ENCODE measurements at places on chromosomes 6 and 20.

- no peak for DNase-seq
Observed at GRCh38 chr6:138971601-138972000, 16.5 kb downstream of the REPS1 start.

DNA sequence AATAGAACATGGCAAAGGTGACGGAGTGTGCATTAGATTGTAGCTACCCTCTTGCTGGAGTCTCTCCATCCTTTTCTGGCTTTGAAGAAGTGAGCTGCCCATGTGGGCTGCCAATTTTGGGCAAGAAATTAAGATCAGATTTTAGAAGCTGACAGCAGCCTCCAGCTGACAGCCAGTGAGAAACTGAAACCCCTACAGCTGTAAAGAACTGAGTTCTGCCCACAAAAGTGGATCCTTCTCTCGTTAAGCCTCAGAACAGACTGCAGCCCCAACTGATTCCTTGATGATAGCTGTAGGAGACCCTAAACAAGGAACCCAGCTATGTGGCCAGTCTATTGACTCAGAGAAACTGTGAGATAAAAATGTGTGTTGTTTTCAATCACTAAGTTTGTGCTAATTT lies 134.1 kb downstream of the CD109 start:
- DNase-seq, result no peak

DNA sequence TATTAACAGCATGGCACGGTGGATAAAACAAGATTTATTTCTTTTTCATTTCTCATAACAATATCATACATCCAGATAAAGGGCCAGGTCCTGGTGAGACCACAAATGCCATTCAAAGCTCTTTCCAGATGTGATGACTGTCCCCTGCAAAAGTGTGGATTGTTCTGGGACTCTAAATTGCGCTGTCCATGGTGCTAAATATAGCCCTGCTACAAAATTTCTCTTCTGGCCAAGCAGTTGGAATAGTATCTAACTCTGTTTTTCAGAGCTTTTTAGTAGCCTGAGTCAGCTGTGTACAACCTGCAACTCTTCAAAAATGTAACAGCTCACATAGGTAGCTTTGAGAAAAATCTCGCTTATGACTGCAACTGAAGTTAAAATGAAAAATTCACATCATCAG lies 115.8 kb downstream of the MANEA start:
- no peak for DNase-seq

GRCh38 chr6:103799971-103800670 lies 1059.6 kb downstream of the HACE1 start:
- DNase-seq, result no peak

DNA sequence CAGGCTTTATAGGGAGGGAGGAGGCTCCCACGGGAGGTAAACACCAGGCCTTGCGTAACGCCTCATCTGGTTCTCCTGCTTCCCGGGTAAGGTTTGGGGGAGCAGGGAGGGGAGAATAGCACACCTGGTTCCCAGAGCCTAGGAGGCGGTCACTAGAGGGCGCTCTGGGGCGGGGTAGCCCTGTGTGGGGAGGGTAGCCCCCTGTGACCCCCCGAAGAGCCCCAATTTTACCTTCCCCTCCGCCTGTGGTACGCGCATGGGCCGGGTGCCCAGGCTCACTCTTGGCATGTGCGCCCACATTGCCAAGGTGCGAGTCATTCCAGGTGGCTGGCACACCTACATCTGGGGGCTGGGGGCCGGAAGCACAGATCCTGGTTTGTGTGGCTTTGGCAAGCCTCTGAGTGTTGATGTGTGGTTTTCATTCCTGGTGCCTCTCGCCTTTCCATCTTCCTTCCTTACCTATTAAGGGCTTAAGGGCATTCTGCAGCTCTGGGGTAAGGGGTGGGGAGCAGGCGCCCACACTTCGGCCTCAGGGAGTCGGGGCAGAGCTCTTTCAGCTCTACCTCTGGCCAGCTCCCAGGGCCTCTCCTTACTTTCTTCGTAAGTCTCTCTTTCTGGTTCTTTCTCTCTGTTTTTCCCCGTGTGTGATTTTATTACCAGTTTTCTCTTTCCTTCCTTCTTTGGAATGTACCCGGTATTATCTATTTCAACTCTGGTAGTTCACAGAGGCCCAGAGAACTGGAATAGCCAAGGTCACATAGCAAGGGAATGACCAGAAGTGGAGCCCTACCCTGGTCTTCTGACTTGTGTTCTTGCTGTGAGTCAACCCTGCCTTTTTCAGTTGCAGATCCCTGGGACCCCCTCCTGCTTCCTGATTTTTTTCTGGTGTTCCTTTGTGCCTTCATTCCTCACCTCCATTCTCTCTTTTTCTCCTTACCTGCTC lies 492 bp upstream of the RNF39 start:
- DNase-seq, result no peak

GRCh38 chr6:136338486-136338885 lies 48.8 kb upstream of the BCLAF1 start:
- no peak for DNase-seq

- no peak for DNase-seq
Observed at GRCh38 chr6:140041571-140042332, 667.3 kb upstream of the CITED2 start.

- no peak for DNase-seq
Observed at GRCh38 chr6:31676904-31677303, 4.0 kb downstream of the LY6G5C start.

GRCh38 chr6:149459761-149460160 lies 25.1 kb downstream of the ZC3H12D start:
- DNase-seq, result no peak

- DNase-seq, result no peak
Observed at GRCh38 chr6:95280686-95281273, 296.6 kb upstream of the MANEA start.

- no peak for DNase-seq
Observed at GRCh38 chr6:73690056-73690455, 5.9 kb upstream of the CD109 start.

GRCh38 chr6:16166871-16167608 lies 38.2 kb downstream of the MYLIP start:
- no peak for DNase-seq

DNA sequence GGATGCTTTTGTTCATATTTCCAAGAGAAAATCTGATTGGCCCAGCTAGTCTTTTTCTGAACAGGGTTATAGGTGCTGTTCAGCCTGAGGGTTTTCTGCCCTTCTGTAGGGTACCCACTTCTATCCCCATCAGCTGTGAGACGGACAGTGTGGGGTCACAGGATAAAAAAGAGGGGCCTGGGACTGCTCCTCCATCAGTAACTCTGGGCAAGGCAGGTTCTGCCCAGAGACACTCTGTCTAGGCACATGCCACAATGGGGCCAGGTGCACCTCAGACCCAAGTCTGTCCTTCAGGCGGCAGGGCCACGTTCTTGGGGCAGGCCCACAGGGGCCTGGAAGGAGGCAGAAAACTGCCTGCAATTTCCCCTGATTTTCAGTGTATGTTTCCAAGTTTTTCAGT lies 20.0 kb downstream of the ID4 start:
- no peak for DNase-seq

GRCh38 chr6:121873595-121873994 lies 438.1 kb downstream of the GJA1 start:
- no peak for DNase-seq

DNA sequence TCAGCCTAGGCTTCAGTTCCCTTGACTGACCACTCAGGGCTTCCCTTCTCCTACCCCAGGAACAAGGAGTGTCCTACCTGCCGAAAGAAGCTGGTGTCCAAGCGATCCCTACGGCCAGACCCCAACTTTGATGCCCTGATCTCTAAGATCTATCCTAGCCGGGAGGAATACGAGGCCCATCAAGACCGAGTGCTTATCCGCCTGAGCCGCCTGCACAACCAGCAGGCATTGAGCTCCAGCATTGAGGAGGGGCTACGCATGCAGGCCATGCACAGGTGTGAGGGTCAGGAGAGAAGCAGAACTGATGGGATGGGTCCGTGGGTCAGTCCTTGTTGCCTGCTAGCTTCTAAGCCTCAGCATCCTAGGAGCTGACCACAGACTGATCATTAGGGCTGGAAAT lies 1.6 kb downstream of the RING1 start:
- no peak for DNase-seq

GRCh38 chr20:18705490-18705889 lies 108.1 kb upstream of the SCP2D1 start:
- no peak for DNase-seq

- DNase-seq, result no peak
Observed at GRCh38 chr6:2622671-2623070, 128.1 kb downstream of the MYLK4 start.

GRCh38 chr6:9540534-9541126 lies 874.2 kb downstream of the TFAP2A start:
- no peak for DNase-seq

DNA sequence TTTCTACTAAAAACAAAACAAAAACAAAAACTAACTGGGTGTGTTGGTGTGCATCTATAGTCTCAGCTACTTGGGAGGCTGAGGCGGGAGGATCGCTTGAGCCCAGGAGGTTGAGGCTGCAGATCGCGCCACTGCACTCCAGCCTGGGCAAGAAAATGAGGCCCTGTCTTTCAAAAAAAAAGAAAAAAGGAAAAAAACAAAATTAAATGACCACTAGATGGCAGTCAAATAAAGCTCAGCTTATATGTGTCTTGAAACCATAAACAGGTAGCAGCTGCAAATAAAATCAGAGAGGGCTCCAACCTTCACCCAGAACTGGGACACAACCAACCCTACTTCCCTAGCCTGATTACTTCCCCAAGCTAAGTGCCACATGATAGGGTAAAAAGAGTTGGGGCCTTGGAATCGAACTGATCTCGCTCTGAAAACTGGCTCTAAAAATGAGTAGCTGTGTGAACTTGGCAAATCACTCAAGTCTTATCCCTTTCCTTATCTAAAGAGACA lies 67.1 kb upstream of the ADGRF4 start:
- DNase-seq, result no peak

DNA sequence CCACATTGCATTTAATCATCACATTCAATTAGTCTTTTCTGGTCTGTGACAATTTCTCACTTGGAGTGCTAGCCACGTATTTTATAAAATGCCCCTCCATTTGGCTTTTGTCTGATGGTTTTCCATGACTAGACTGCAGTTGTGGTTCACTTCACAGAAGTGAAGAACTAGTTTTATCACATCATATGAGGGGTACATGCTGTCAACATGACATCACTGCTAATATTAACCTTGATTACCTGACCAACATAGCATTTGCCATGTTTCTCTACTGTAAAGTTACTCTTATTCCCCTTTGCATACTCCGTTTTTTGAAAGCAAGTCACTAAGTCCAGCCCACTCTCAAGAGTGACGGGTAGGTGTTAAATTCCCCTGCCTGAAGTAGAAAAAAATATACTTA lies 48.0 kb upstream of the COL10A1 start:
- DNase-seq, result no peak

- no peak for DNase-seq
Observed at GRCh38 chr6:147974376-147974775, 368.3 kb upstream of the SASH1 start.

- DNase-seq, result no peak
Observed at GRCh38 chr6:23728707-23729106, 397.3 kb upstream of the NRSN1 start.

DNA sequence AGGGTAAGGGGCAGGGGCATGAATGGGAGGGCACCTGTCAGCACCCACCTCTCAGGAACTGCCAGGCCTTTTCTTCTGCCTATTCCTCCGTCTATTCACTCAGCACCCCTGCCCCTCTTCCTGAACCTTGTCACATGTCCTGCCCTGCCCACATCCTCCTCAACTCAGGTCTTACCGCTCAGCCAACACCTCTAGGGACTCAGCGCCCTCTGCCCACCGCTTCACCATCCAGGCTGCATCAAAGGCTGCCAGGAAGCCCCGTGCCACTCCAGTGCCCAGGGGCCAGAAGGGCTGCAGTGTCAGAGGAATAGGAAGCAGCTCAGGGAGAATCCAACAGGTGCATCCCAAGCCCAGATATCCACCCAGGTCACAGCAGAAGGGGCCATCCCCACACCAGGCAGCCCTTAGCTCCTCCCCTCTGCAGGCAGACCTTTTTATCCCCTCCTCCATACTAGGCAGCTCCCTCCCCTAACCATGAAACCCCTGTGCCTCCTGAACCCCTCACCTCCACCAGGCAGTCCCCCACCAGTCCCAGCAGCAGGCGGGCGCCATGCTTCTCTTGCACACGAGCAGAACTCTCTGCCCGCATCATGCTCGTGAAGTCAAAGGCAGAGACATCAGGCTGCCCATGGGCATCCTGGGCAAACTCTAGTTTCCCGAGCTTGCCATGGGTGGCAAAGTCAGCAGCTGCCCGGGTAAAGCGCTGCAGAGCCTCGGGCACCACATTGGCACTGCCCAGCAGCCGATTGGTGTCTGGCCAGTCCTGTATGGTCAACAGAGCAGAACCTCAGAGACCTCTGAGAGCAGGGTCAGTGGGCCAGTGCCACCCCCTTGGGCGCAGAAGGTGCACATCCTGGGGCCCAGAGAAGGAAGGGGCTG lies 5.5 kb downstream of the MICAL1 start:
- no peak for DNase-seq

DNA sequence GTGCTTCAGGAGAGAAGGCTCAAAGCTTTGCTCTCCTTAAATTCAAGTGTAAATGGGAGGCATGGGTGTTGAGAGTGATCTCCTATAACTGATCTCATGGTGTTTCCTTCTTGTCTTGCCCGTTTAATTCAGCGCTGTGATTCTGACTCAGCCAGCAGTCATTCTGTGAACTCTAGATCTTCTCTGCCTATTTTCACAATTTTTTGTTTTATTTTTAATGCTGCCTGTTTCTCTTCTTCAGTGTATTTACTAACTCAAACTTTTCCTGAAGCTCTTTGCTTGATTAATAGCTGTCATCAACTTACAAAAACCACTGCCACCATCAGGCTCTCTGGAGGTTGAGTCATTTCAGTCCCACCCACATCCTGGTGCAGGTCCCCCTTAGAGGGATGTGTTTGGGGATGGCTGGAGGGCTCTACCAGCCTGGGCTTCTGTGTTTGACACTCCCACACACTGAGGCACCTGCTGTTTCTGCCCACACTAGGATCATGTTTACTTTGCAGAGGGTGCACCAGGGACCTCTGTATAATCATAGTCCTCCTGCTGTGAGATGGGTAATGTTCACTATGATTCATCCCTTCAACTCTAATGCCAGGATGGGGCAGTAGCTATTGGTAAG lies 94.0 kb downstream of the SHLD1 start:
- DNase-seq, result no peak

DNA sequence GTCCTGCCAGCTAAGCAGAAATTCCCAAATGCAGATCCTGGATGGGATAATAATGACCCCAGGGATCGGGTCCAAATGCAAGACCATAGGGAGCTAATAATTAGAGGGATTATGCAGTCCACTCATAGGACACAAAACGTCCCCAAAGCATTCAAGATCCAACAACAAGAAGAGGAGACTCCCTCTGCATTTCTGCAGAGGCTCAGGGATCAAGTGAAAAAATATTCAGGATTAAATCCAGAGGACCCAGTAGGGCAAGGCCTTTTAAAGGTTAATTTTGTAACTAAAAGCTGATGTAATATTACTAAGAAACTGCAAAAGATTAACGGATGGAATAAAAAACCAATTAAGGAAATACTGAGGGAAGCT lies 22.2 kb downstream of the HLA-A start:
- DNase-seq, result no peak
